Chondrocyte (in vitro differentiated cells): ENCODE measurements at places on chromosomes 12 and 14. TPM values are rescaled to one million over a fixed set of nuclear protein-coding genes. Genes with fewer than 3 reads are reported as not detected.

Gene IRF9
- 28.9 to 38.4 TPM (median 37.8 TPM) in 3 replicates for total RNA-seq

GRCh38 chr14:74843653-74844052 lies 32.3 kb downstream of the PROX2 start:
- no peak overlapping the region for H3K4me3 ChIP-seq
- H3K36me3 ChIP-seq = peaks cover 5% of the 10 kb centered on the region
- no peaks in the 10 kb centered on the region for H3K27me3 ChIP-seq
- peaks cover 33% of the 10 kb centered on the region for H3K4me1 ChIP-seq
- DNase-seq = no peak

GRCh38 chr12:92640691-92641090 lies 62.1 kb upstream of the PLEKHG7 start:
- H3K27me3 ChIP-seq = no peaks in the 10 kb centered on the region
- H3K4me1 ChIP-seq = no peaks in the 10 kb centered on the region
- no peak overlapping the region for H3K4me3 ChIP-seq

Gene CCDC184
- 0.22 to 0.56 TPM (median 0.47 TPM) in 3 replicates for total RNA-seq

Gene SIX4
- total RNA-seq = 26.0 to 44.9 TPM (median 26.2 TPM) in 3 replicates

DNA sequence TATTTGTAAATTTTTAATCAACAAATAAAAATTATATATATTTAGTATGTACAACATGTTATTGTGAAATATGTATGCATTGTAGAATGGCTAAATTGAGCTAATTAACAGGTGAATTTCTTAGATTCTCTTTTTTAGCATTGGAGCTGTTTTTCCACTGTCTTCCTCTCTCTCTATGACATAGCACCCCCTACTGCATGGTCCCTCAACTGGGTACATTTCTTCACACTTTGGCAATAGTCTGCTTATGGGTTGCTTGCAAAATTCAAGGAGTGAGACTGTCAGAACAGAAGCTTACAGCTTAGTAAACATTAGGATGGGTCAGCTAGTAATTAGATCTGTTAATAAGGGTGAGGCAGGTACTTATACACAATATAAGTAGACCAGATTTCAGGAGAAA lies 658.5 kb upstream of the MGAT4C start:
- peaks cover 1% of the 10 kb centered on the region for H3K36me3 ChIP-seq
- DNase-seq = no peak
- H3K4me1 ChIP-seq = no peaks in the 10 kb centered on the region
- H3K4me3 ChIP-seq = no peak overlapping the region
- H3K27me3 ChIP-seq = peaks cover 7% of the 10 kb centered on the region

Gene SLC6A15
- total RNA-seq = not detected in 3 replicates

- no peaks in the 10 kb centered on the region for H3K4me1 ChIP-seq
- no peak overlapping the region for H3K4me3 ChIP-seq
- H3K36me3 ChIP-seq = peaks cover 1% of the 10 kb centered on the region
- H3K27ac ChIP-seq = no peak overlapping the region
These were observed 65.3 kb downstream of the IFT43 start for GRCh38 chr14:76050797-76051392.

DNA sequence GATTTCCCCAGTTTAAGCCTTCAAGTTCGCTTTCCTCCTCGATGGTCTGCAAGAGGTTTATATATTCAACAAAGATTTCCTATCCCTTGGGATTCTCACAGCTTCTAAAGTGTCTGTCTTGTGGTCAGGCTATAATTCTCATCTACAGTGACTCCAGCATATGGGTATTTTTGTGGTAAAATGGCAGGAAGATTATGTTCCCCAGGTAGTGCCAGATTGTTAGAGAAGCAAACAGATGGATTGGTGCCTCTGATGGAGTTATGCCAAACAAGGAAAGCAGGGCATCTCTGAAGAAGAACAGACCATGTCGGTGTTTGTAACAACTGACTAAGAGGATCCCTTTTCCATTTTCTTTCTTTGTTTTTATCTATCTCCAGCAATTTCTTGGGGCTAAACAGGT lies 5.5 kb upstream of the CCDC175 start:
- no peak for DNase-seq
- H3K4me3 ChIP-seq = no peak overlapping the region
- H3K4me1 ChIP-seq = no peaks in the 10 kb centered on the region
- H3K36me3 ChIP-seq = no peaks in the 10 kb centered on the region
- H3K27me3 ChIP-seq = peaks cover 7% of the 10 kb centered on the region
- H3K27ac ChIP-seq = no peak overlapping the region

Gene RERG
- total RNA-seq = 10.1 to 64.8 TPM (median 10.8 TPM) in 3 replicates
